ENCODE measurements at places on chromosomes 4 and X.

GRCh38 chr4:184375027-184375426 lies 99.3 kb downstream of the IRF2 start:
- no peak for DNase-seq

GRCh38 chr4:1122505-1122904 lies 9.1 kb upstream of the RNF212 start:
- no peak for DNase-seq

- DNase-seq, result no peak
Measured at GRCh38 chr4:76012388-76012801, 5.1 kb upstream of the CXCL9 start.

DNA sequence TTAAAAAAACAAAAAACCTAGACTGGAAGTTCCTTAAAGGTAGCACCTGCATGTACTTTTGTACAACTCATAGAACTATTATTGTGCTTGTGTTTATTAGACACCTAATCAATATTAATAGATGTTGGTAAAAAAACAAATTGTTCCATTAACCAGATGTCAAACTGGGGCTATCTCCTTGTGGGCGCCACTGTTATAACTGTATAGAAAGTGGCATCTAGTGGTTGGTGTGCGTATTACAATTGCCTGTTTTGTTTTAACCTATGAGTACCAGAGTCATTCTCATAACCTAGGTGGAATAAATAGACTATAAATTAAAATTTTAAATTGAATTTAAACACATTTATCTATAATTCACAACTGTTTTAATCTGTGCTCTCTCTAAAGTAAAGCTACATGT lies 97.4 kb downstream of the COL4A5 start:
- peak; percentile 36 for DNase-seq

- DNase-seq, result no peak
Measured at GRCh38 chr4:653080-653821, 20.8 kb downstream of the ATP5ME start.

DNA sequence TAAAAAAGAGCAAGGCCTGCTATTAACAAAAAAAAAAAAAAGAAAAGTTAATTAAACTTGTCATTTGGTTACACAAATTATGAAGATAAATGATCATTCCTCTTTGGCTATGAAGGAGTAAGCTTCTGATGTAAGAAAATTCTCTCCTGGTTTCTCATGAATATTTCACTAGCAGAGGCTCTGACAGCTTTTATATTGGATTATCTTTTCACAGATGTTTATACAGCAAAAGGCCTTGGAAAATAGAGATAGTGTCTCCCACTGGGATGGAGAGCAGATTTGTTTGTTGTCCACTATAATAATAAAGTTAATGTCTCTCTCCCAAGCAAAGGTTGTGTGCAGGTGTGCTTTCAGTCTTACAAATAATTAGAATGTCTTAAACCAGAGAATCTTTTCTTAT lies 40.7 kb upstream of the PDGFC start:
- no peak for DNase-seq

Data from eye (tissue), 1 donor.